Hematopoietic multipotent progenitor cell treated with erythropoietin and hydrocortisone succinate and interleukin-3 and kit ligand, for 8 days (in vitro differentiated cells): ENCODE measurements at places on chromosomes 7 and 10.

DNA sequence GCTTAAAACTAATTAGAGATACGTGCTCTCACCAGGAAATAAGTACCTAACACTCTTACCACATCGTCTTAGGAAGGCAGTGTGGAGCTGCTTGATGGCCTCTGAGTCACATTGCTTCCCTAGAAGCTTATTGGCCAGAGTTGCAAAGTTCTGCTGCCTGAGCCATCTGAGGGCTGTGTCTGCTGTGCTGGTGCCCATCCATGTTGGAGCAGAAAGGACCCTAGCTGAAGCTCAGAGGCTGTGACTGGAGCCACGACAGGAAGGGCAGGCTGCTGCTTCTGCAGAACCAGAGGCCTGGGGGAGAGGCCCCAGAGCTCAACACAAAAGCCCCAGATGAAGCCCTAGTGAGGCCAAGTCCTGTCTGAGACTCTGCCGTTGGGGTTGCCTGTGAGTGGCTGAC, 64.8 kb upstream of the IGFBP3 start:
- DNase-seq = no peak

- DNase-seq = no peak
These were observed 38.2 kb upstream of the NRBF2 start for GRCh38 chr10:63094881-63095280.

DNA sequence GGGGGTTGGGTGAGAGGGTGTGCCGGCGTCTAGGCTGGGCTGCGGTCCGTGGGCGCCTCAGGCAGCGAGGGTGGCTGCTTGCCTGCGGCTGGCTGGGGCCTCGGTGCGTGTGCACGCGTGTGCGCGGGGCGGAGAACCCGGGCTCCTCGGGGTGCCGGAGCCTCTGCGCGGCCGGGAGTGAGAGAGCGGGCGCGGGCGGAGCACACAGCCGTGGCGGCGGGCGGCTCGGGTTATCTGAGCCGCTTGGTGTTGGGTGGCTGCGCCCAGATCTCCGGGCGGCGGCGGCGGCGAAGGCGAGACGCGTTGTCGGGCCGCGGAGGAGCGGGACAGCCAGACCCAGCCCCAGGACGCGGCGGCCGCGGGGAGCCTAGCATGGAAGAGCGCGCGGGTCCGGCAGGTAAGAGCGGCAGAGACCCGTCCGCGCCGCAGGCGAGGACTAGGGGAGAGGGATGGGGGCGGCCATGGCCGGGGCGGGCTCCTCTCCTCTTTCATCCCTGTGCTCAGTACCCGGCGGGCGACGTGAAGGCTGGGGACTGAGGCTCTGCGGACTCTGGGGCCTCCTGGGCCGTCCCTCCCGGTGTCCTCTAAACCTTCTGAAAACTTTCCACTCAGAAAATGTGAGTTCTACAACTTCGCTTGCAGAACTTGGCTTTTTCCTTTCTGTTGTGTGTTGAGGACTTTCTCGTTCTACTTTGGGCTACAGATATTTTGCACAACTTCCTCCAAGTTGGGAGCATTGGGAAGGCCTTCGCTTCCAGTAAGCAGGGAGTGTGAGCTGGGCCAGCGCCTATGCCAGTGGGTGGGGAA, 9.8 kb upstream of the PAX2 start:
- DNase-seq = peak; percentile 9

- no peak for DNase-seq
These were observed 63.0 kb downstream of the AOAH start for GRCh38 chr7:36661135-36661840.

DNA sequence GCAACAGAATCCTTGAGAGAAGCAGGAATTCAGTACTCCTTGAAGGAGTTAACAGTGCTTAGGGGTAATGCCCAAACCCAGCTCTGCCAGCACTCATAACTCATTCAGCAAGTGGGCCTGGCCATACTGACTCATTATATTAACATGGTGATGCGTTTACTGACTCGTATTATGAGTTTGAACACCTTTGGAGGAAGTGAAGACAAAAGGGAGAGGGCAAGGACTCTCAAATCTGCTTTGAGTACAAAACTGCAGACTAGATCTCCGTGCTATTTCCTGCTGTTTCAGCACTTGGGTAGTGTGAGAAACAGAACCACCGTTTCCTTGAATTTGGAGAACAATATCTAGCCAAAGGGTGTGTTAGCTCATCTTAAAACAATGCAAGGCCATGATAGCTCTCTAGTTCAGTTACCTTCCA, 30.8 kb downstream of the SLC16A9 start:
- no peak for DNase-seq

DNA sequence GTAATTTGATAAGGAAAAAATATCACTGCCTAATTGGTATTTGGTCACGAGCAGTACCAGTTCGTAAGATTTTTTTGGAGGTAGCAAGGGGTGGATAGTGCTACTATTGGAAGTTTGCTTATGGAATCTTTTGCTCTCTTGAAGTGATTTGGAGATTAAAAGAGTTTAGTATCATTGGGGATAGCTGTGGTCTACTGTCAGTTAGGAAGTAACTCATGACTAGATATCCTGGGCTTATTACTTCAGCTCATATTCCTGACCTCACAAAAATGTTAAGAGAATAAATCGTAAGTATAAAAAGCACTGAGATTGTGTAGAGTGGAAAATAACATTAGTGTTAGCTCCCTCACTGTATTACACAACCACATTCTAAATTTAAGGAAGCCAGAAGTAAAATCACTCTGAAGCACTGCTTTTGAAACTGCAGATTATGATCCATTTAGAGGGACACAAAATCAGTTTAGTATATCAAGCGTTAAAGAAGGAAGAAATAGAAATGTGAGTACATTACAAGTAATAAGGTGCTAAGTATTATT, 22.6 kb downstream of the SGPL1 start:
- no peak for DNase-seq

GRCh38 chr10:103804871-103805270, 50.5 kb downstream of the SH3PXD2A start:
- no peak for DNase-seq

DNA sequence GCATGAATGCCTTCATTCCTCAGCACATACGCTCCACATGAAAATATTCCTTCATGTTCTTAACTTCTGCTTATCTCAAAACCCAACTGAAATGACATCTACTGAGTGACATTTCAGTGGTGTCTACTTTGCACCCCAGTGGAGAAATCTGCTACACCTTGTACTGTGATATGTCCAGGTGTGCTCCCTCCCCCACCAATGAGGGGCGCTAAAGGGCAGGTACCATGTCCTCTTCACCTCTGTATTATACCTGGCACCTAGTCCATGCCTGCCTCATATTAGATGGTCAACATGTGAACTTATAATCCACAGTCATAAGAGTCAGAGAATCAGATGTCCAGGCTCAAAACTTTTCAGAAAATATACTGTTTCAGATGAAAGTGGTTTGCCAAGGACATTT, 2.1 kb downstream of the PAXIP1 start:
- DNase-seq = no peak

- no peak for DNase-seq
These were observed 202.1 kb downstream of the PRPF18 start for GRCh38 chr10:13788711-13789447.

- DNase-seq = no peak
These were observed 880 bp downstream of the RAMP3 start for GRCh38 chr7:45158471-45158870.

GRCh38 chr7:128119036-128119435, 87.8 kb upstream of the LRRC4 start:
- no peak for DNase-seq

DNA sequence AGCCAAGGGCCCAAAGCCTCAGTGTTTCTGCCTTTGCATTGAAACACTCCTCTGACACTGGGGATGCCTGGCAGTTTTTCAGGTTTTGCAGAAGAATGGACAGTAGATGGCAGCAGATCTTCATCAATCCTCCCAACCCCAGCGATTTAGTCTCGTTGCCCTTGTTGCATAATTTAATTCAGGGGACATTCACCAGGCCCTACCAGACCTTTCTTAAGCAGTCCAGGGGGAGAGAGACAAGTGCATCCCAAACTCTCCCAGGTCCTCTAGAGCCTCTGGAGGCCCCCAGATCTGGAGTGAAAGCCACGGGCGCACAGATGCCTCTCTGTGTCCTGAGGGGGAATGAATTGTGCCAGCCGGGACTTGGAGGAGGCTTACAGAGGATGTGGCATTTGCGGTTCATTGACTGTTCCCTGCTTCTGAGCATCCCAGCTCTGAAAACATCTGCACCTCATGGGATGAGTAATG, 29.6 kb downstream of the MINDY4 start:
- peak; percentile 79 for DNase-seq

- peak; percentile 25 for DNase-seq
These were observed 26.7 kb downstream of the CREB3L2 start for GRCh38 chr7:137975221-137975620.

DNA sequence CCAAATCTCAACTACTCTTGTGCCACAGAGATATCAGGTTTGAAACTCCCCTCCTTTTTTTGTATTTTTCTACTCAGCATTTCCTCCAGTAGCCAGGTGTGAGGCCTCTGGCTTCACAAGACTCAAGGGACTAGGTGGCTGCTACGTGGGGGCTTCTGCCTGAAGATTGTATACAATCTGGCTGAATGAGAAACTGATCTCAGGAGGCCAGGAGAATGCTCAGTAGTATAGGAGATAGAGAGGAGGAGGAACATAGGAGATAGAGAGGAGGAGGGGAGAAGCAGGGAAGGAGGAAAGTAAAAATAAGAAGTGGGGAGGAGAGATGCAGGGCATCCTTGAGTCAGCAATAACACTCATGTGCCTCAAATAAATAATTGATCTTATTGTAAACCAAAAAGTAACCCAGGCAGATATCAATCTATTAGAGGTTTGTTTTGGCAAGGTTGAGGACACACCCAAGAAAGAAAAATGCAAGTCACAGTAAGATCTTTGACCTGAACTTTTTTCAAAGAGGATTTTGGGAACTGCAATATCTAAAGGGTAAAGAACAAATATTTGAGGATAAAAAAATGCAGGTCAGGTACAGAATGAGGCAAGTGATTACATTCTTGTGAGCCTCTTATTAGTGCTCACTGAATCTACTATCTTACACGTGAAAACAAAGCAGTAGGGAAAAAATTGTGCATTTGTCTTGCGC, 36.8 kb downstream of the AKR1C8 start:
- no peak for DNase-seq

- DNase-seq = no peak
These were observed 2.9 kb downstream of the IGF2BP3 start for GRCh38 chr7:23467291-23467805.

- no peak for DNase-seq
These were observed 65.6 kb upstream of the C10orf90 start for GRCh38 chr10:126736142-126736541.

GRCh38 chr10:131963350-131963749, 18.4 kb downstream of the BNIP3 start:
- no peak for DNase-seq

GRCh38 chr7:129553899-129554461, 51.6 kb downstream of the SMKR1 start:
- peak; percentile 13 for DNase-seq

GRCh38 chr7:100476101-100476780, 2.8 kb downstream of the TSC22D4 start:
- no peak for DNase-seq

GRCh38 chr7:128234476-128235026, 6.5 kb upstream of the LEP start:
- no peak for DNase-seq

- DNase-seq = no peak
These were observed 1131.9 kb upstream of the CELF2 start for GRCh38 chr10:9885761-9886160.

- peak; percentile 41 for DNase-seq
These were observed 42.7 kb downstream of the GNAT3 start for GRCh38 chr7:80468931-80469714.

DNA sequence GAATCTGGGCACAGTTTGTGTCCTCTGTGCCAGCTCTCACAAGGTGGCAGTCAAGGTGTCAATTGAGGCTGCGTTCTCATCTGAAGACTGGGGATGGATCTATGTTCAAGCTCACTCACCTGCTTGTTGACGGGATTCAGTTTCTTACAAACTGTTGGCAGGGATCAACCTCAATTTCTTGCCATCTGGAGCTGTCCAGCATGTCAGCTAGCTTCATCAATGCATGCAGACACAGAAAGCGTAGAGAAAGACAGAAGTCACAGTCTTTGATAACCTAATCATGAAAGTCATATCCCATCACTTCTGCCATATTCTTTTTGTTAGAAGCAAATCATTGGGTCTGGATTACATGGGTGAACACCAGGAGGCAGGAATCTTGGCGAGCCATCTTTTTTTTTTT, 32.0 kb upstream of the WAPL start:
- DNase-seq = no peak
